Ovary (tissue), 10 donors: ENCODE measurements at places on chromosomes 3 and 15. TPM values are rescaled to one million over a fixed set of nuclear protein-coding genes. Genes with fewer than 3 reads are reported as not detected.

The ABI3BP gene
- 31.1 TPM for total RNA-seq

The CCR8 gene
- not detected for total RNA-seq

The ERICH6 gene
- total RNA-seq = not detected

The CCR3 gene
- total RNA-seq = not detected

The C3orf22 gene
- total RNA-seq = not detected

The CNTN3 gene
- total RNA-seq = 5.2 TPM

The KLF13 gene
- total RNA-seq = 36.0 TPM

The SNTN gene
- 3.1 TPM for total RNA-seq

The LRRC31 gene
- not detected for total RNA-seq

The ATP13A5 gene
- 0.36 TPM for total RNA-seq

The PROK2 gene
- total RNA-seq = 0.12 TPM

The FAM3D gene
- total RNA-seq = 6.3 TPM

The GRK7 gene
- total RNA-seq = not detected

GRCh38 chr3:13552857-13553652 lies 4.1 kb downstream of the FBLN2 start:
- H3K27ac ChIP-seq = no peak overlapping the region
- H3K4me3 ChIP-seq = no peak overlapping the region
- DNase-seq = no peak
- H3K36me3 ChIP-seq = no peaks in the 10 kb centered on the region
- H3K27me3 ChIP-seq = no peaks in the 10 kb centered on the region

GRCh38 chr3:41041462-41041861 lies 157.8 kb upstream of the CTNNB1 start:
- no peaks in the 10 kb centered on the region for H3K27me3 ChIP-seq
- no peak overlapping the region for H3K4me3 ChIP-seq
- no peaks in the 10 kb centered on the region for H3K4me1 ChIP-seq
- no peak for DNase-seq
- H3K36me3 ChIP-seq = no peaks in the 10 kb centered on the region

- no peaks in the 10 kb centered on the region for H3K36me3 ChIP-seq
- DNase-seq = no peak
These were observed 314.0 kb downstream of the KBTBD8 start for GRCh38 chr3:67312155-67312554.

DNA sequence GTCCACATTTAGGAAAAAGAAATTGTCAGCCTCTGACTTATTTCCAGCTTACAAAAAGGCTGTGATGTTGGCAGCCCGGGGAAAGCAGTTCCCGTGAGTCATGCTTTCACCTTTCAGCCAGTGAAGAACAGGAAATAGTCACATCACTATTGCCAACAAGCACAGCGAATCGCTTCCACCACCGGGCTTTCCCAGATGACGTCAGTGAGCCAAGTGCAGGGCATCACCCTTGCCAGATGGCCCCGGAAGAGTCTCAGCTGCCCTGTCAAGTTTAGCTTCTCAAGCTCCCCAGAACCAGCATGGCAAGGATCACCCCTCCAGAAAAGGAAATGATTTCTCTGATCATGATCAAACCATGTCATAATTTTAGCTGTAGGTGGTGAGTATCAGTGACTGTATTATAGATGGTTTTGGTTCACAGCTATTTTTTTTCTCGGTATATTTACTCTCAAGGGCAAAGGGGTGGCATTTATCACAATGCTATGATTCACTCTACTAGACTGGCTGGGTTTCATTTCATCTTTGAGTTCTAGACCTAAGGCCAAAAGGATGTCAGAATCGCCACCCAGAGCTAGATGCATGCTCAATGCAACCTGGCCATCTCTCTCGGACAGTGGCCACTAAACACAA lies 32.9 kb downstream of the B3GNT5 start:
- H3K27ac ChIP-seq = no peak overlapping the region
- H3K27me3 ChIP-seq = no peaks in the 10 kb centered on the region
- H3K4me3 ChIP-seq = no peak overlapping the region
- no peaks in the 10 kb centered on the region for H3K36me3 ChIP-seq
- DNase-seq = peak; percentile 81
- peaks cover 2% of the 10 kb centered on the region for H3K4me1 ChIP-seq

DNA sequence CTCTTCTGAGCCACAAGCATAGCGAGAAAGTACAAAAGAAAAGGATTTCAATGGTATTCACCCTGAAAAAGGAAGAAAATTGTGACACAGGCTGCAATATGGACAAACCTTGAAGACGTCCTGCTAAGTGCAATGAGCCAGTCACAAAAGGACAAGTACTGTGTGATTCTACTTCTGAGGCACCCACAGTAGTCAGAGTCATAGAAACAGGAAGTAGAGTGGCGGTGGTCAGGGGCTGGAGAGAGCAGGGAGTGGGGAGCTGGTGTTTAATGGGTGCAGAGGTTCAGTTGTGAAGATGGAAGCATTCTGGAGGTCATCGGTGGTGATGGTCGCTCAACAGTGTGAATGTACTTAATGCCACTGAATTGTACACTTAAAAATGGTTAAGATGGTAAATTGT lies 180.5 kb downstream of the APBA2 start:
- no peak overlapping the region for H3K4me3 ChIP-seq
- no peak overlapping the region for H3K27ac ChIP-seq
- DNase-seq = no peak
- no peaks in the 10 kb centered on the region for H3K4me1 ChIP-seq
- no peaks in the 10 kb centered on the region for H3K27me3 ChIP-seq

DNA sequence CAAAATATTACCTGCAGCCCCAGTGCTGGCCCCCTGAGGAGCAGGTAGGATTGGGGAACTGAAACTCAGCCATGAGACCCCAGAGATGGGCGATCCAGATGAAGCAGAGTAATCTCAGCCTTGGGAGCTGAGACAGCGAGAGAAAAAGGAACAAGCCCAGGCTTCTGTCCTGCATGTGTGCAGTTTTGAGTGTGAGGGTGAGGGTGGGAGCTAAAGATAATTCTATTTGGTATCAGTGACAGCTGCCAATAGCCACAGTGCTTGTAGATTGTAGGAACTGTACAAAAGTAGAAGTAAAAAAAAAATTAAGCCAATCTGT lies 5.9 kb downstream of the ATP8B4 start:
- no peaks in the 10 kb centered on the region for H3K36me3 ChIP-seq
- no peak overlapping the region for H3K4me3 ChIP-seq
- no peak for DNase-seq
- H3K4me1 ChIP-seq = no peaks in the 10 kb centered on the region

DNA sequence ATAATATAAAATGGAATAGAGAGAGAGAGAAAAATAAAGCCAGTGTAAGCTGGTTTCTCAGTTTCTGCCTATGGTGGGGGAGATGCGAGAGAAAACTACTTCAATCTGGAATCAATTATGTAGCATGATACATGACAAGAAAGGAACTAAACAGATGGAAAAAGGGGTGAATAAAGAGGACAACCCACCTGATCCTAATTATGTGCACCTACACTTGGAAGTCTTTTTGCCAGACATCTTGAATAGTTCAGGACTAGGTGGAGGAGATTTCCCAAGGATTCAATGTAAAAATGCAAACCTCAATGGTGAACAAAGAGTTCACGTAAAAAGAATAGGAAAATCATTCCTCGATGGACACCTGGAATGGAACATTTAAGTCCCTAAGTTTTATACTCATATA lies 524.4 kb upstream of the RGMA start:
- DNase-seq = no peak
- no peaks in the 10 kb centered on the region for H3K27me3 ChIP-seq
- H3K36me3 ChIP-seq = no peaks in the 10 kb centered on the region
- H3K4me1 ChIP-seq = no peaks in the 10 kb centered on the region

DNA sequence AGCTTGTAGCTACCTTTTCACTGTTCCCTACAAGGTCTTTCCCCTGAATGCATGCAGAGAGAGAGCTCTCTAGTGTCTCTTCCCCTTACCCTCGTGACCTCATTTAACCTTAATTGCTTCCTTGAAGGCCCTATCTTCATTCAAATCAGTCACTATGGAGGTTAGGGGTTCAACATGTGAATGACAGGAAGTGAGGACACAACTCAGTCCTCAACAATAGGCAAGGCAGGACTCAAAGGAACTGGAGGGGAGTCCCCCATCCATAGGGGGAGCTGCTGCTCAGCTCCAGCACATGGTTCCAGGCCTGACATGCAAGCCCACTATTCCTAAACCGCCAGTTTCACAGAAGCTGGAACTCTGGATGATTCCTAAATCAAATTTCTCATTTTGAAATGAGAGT lies 33.8 kb upstream of the GYG1 start:
- no peaks in the 10 kb centered on the region for H3K36me3 ChIP-seq
- DNase-seq = no peak
- no peak overlapping the region for H3K4me3 ChIP-seq
- peaks cover 12% of the 10 kb centered on the region for H3K4me1 ChIP-seq

GRCh38 chr15:90160781-90161727 lies 40.1 kb upstream of the SEMA4B start:
- no peak overlapping the region for H3K4me3 ChIP-seq
- H3K27me3 ChIP-seq = no peaks in the 10 kb centered on the region
- H3K4me1 ChIP-seq = peaks cover 7% of the 10 kb centered on the region
- no peak overlapping the region for H3K27ac ChIP-seq

GRCh38 chr3:52842424-52842823 lies 7.6 kb upstream of the MUSTN1 start:
- H3K27ac ChIP-seq = no peak overlapping the region
- H3K27me3 ChIP-seq = no peaks in the 10 kb centered on the region
- no peak for DNase-seq
- no peaks in the 10 kb centered on the region for H3K4me1 ChIP-seq
- H3K4me3 ChIP-seq = no peak overlapping the region
- H3K36me3 ChIP-seq = no peaks in the 10 kb centered on the region

- DNase-seq = no peak
- no peaks in the 10 kb centered on the region for H3K4me1 ChIP-seq
These were observed 329.5 kb downstream of the MFSD1 start for GRCh38 chr3:159131376-159131775.

- H3K4me3 ChIP-seq = no peak overlapping the region
- no peaks in the 10 kb centered on the region for H3K4me1 ChIP-seq
- H3K36me3 ChIP-seq = no peaks in the 10 kb centered on the region
- no peak overlapping the region for H3K27ac ChIP-seq
These were observed 18.5 kb downstream of the PRR23E start for GRCh38 chr3:127211118-127212060.

GRCh38 chr3:28667646-28668621 lies 319.3 kb upstream of the AZI2 start:
- H3K27me3 ChIP-seq = no peaks in the 10 kb centered on the region
- H3K4me1 ChIP-seq = peaks cover 5% of the 10 kb centered on the region
- no peak overlapping the region for H3K4me3 ChIP-seq
- no peaks in the 10 kb centered on the region for H3K36me3 ChIP-seq

- no peak for DNase-seq
- H3K4me1 ChIP-seq = no peaks in the 10 kb centered on the region
- no peak overlapping the region for H3K27ac ChIP-seq
- H3K27me3 ChIP-seq = no peaks in the 10 kb centered on the region
- H3K36me3 ChIP-seq = no peaks in the 10 kb centered on the region
- no peak overlapping the region for H3K4me3 ChIP-seq
These were observed 53.3 kb downstream of the B3GALNT1 start for GRCh38 chr3:161051856-161052255.

GRCh38 chr15:87874896-87875711 lies 381.4 kb downstream of the NTRK3 start:
- H3K36me3 ChIP-seq = no peaks in the 10 kb centered on the region
- DNase-seq = no peak
- no peak overlapping the region for H3K27ac ChIP-seq
- H3K27me3 ChIP-seq = no peaks in the 10 kb centered on the region
- no peaks in the 10 kb centered on the region for H3K4me1 ChIP-seq

DNA sequence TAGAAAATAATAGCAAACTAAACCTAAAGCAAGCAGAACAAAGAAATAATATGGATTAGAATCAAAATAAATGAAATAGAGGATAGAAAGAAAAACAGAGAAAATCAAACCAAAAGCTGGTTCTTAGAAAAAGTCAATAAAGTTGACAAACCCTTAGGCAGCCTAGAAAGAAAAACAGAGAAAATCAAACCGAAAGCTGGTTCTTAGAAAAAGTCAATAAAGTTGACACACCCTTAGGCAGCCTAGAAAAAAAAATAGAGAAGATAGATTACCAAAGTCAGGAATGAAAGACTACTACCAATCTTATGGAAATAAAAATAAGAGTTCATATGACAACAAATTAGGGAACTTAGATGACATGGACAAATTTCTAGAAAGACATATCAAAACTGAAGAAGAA lies 142.4 kb downstream of the LRRC28 start:
- H3K27me3 ChIP-seq = no peaks in the 10 kb centered on the region
- no peak overlapping the region for H3K4me3 ChIP-seq
- H3K36me3 ChIP-seq = no peaks in the 10 kb centered on the region
- no peaks in the 10 kb centered on the region for H3K4me1 ChIP-seq

GRCh38 chr3:119817071-119817470 lies 35.2 kb downstream of the NR1I2 start:
- H3K4me1 ChIP-seq = no peaks in the 10 kb centered on the region
- no peaks in the 10 kb centered on the region for H3K27me3 ChIP-seq
- no peak overlapping the region for H3K4me3 ChIP-seq

- no peaks in the 10 kb centered on the region for H3K4me1 ChIP-seq
- DNase-seq = no peak
- no peaks in the 10 kb centered on the region for H3K27me3 ChIP-seq
- H3K36me3 ChIP-seq = no peaks in the 10 kb centered on the region
- H3K27ac ChIP-seq = no peak overlapping the region
These were observed 24.1 kb downstream of the SV2B start for GRCh38 chr15:91124132-91124531.

DNA sequence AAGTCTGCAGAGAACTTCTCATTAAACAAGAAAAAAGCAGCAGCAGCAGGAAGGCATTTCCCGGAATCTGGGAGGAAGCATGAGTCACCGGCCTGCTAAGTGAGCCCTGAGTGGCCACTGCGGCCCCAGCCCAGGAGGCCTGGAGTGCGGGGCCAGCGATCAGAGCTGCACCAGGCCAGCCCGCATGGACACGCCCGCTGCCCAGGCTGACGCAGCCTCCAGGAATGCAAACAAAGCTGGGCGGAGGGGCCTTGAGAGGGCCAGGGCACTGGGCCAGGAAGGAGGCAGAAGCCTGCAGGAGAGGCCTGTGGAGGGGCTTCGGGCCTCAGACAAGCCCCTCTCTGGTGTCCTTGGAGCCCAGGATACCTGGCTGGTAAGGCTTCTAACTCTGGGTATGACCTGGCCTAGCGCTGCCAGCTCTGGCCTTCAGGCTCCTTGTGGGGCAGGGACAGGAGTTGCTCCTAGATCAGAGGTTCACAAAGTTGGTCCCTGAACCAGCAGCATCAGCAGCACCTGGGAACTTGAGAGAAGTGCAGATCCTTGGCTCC lies 101.2 kb downstream of the SMAD6 start:
- peak overlapping the region; percentile 9 for H3K27ac ChIP-seq
- H3K4me3 ChIP-seq = no peak overlapping the region
- no peaks in the 10 kb centered on the region for H3K27me3 ChIP-seq
- peaks cover 23% of the 10 kb centered on the region for H3K4me1 ChIP-seq

GRCh38 chr3:172476347-172476746 lies 28.1 kb upstream of the GHSR start:
- no peak overlapping the region for H3K4me3 ChIP-seq
- no peaks in the 10 kb centered on the region for H3K36me3 ChIP-seq
- DNase-seq = no peak
- H3K27me3 ChIP-seq = no peaks in the 10 kb centered on the region
- no peak overlapping the region for H3K27ac ChIP-seq

- H3K27ac ChIP-seq = no peak overlapping the region
- H3K4me1 ChIP-seq = no peaks in the 10 kb centered on the region
- no peak for DNase-seq
- H3K4me3 ChIP-seq = no peak overlapping the region
These were observed 61.4 kb upstream of the ARHGEF26 start for GRCh38 chr3:154059833-154060232.

- no peak for DNase-seq
- H3K4me3 ChIP-seq = no peak overlapping the region
- no peaks in the 10 kb centered on the region for H3K36me3 ChIP-seq
- H3K27me3 ChIP-seq = no peaks in the 10 kb centered on the region
- H3K27ac ChIP-seq = no peak overlapping the region
These were observed 211.6 kb downstream of the RAP2B start for GRCh38 chr3:153373606-153374005.
